ENCODE measurements at places on chromosomes 5 and 9. TPM values are rescaled to one million over a fixed set of nuclear protein-coding genes. Genes with fewer than 3 reads are reported as not detected.

The ADGRD2 gene
- not detected for total RNA-seq

The KCNN2 gene
- total RNA-seq: 0.15 TPM

The TTLL11 gene
- total RNA-seq: 3.6 TPM

The SPATA31D4 gene
- not detected for total RNA-seq

The PCDHGC4 gene
- not detected for total RNA-seq

The GADD45G gene
- 0.21 TPM for total RNA-seq

The PNPLA7 gene
- total RNA-seq: 0.63 TPM
